NCI-H2081 (cell line): ENCODE measurements at places on chromosomes 7 and 10.

DNA sequence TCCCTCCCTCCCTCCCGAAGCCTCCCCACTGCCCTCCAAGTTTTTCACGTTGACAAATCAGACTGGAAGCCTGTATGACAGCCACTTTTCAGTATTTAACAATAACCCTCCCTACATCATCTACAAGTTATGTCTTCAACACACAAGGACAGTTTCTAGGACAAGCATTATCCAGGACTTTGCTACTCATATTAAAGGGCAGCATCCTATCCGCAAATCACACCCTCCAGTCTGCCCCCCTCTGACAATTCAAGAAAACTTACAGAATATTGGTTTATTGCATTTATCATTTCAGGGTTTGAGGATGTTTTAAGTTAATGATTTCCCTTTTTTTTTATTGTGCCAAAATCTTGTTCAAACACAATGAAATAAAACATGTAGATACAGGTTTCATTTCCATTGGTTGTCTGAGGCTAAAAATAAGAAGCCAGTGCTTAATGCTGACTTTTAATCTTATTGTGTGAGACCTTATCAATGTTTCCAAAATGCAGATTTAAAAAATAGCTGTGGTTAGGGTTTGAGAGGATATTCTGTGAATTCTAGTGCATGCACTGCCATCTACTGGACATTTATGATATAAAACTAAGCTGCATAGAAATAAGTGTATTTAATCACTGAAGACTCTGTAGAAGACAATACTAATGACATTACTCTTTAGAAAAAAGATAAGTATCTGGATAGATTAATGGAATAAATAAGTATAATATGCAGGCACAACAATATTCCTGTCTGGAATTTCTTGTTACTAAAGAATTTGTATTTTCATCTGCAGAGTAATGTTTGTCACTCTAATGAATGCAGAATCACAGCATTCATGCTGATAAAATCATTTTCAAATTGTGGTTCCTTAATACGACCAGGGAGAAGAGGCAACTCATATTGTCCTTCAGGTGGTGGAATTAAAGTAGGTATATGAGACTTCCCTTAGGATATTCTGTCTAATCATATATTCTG, 64.1 kb downstream of the CAV1 start:
- peak; percentile 64 for DNase-seq

DNA sequence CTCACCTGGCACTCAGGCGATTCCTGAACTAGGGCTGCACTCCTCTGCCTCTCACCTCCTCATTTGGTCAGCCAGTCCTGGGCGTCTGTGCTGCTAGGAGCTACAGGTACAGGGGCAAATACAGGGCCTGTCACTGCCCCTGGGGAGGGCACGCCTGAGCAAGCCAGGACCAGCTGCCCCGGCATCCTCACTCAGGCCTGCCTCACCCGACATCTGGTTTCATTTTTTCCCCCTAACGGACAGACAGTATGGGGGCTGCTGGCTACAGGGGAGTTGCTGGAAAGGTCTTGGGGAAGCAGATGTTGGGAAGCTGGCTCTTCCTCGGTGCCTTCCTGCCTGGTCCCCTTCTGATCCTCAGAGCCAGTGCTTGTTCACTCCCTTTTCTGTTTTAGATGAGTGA, 77.3 kb upstream of the PPIF start:
- no peak for DNase-seq

DNA sequence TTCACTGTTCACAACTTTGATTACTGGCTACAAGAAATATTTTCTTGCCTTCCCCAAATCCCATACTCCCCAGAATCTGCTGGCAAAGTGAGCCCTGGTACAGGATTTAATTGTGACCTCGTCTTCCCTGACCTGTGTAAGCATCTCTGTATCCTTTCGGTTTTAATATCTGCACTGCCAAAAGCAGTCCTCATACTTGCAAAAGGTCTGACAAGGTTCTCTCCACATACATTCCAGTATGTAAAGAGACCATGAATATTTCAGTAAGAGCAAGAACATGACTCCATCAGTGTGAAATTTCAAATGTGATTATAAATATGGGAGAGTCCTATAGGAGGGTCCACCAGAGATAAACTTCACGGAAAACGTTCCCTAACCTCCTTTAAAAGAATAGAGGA, 134.0 kb upstream of the TCF7L2 start:
- no peak for DNase-seq

DNA sequence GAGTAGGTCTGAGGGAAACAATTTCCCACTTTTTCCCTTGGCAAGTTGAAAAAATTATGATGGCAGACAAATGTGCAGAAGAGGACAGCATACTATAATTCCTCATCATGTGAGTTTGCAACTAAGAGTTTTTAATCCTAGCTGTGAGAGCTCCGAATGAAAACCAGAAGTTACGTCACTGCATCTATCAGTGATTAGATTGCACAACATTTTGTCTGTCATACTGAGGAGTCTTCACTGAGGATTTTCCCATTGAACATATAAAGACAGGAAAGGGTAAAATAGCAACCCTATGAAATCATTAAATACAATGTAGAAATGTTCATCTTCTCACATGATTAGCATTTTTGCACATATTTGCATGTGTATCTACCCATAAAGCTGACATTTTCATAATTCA, 45.8 kb downstream of the ZNF736 start:
- no peak for DNase-seq

GRCh38 chr7:111803015-111803758, 240.9 kb upstream of the IMMP2L start:
- no peak for DNase-seq

DNA sequence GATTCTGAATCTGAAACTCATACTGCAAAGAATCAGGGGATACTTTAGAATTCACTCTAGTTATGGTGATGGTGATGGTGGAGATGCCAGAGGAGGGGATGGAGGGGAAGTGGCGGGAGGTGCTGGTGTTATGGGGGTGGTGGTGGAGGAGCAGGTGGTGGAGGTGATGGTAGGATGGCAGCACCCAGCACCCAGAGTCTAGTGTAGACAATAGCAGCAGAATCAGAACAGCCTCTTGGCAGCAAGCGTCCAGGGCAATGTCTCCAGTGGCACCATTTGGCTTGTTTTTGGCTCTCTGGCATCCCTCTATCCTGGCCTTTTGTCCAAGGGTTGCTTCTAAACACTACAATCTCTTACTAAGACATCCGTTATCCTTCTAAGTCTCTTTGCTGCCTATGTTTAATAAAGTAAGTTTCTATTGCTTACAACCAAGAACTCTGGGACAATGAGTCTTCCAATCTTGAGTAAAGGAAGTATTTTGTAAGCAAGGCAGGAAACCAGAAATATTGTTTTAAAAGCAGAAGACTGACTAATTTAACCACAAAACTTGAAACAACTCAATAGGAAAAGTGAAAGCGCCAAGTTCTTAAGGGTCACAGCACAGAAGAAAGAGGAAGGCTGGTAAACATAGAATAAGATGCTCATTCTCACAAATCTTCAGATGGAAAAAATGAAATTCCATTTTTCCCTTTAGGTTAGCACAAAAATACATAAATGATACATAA, 42.4 kb upstream of the GDF10 start:
- DNase-seq = no peak

GRCh38 chr10:113858541-113858940, 4.1 kb downstream of the NHLRC2 start:
- no peak for DNase-seq

GRCh38 chr7:157520249-157520648, 183.4 kb downstream of the DNAJB6 start:
- DNase-seq = no peak

- peak; percentile 48 for DNase-seq
Measured at GRCh38 chr10:2986391-2986801, 81.0 kb upstream of the PFKP start.

DNA sequence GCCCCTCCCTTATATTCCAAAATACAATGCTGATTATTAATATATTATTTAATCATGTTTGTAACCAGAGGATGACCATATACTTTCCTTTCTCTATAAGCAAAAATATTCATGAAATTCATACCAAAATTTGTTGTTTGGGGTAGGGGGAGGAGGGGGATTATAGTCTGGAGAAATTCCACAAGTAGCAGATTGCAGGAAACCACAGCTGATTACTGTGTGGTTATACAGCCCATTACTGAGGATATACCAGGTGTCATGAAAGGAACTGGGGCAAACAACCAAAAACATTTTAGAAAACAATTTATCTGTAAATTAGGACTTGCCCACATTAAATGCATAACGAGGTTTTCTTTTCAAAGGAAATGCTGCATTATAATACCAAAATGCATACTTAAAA, 50.3 kb downstream of the SEMA3C start:
- no peak for DNase-seq
